Activated CD4-positive, alpha-beta T cell treated with anti-CD3 and anti-CD28 coated beads, Interleukin-2, Interleukin-4, amounts not matched to agents 100 ng/mL and 50 ng/mL, durations not matched to agents 16 hours and 8 hours (primary cell): ENCODE measurements at places on chromosomes 1 and 21.

DNA sequence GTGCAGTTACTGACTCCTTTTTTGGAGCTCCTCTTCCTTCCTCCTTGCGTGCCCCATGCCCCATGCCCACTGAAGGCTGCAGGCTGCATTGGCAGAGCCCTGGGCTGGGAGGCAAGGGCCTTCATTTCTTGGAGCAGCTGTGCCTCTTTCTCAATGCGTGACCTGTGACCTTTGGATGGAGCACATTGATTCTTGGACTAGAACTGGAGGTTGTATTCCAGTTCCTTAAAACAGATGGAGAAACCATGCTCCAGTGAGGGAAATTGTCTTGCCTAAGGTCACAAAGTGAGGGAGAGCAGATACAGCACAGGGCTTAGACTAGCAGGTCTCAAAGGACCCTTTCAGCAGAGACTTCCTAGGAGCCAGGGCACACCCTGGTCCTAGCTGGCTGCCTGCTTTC lies 9.0 kb downstream of the TMEM269 start:
- DNase-seq: no peak

GRCh38 chr21:29295066-29295650 lies 3.6 kb upstream of the BACH1 start:
- DNase-seq: no peak

DNA sequence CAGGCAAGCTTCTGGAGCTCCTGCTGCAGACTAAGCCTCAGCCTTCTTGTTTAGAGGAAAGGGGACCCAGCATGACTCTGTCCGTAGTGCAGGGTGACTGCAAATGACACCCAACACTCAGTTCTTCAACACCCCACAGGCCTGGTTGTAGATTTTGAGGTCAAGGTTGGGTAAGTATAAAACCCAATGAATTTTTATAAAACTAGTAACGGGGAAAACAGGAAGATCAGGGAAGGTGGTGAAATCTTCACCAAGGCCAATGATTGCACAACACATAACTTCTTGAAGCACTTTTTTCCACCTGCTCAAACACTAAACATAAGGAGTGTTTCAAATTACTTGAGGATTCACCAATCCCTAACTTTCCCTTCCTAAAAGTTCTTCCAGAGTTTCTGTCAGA lies 89.4 kb upstream of the JAK1 start:
- DNase-seq: no peak

DNA sequence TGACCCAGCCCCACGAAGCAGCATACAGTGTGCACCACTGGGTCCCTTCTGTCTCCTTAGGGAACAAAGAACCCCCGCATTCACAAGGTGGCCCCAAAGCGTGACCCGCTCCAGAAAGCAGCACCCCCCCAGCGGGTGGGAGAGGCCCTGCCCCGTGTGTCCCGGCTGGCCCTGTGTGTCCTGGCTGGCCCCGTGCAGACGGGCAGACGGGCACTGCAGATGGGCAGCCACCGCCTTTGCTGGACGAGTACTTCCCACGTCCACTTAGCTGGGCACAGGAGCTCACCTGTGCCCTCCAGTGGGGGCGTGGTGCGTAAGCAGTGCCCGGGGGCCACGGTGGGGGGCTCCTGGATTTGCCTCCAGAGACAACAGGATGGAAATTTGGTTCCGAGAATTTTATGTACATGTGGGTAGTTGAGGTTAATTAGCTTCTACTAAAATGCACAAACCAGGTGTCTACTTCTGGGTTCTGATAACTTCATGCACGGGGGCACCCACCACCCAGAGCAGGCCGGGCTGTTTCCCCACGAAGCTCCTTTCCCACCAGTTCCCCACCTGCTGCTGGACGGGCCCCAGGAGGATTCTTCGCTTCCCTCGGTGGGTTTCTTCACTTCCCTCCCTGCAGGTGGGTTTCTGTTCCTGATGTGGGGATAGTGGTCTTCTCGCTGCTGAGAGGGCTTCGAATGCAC lies 33.2 kb upstream of the SLC19A1 start:
- DNase-seq: no peak

DNA sequence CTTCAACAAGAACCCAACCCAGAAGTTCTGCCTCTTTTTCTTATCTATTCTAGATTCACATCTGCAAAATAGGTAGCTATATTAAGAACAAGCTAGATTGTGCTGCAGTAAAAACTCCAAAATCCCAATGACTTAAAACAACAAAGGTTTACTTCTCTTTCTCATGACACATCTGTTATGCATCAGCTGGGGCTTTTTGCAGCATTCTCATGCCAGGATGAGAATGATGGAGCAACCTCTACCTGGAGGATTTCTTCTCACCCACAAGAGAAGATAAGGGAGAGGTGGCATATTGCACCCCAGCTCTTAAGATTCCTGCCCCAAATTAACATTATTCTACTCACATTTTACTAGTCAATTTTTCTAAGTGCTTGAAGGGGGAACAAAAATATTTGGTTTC lies 152.3 kb upstream of the SPAG17 start:
- DNase-seq: no peak

GRCh38 chr1:19042675-19043578 lies 86.5 kb upstream of the IFFO2 start:
- DNase-seq: no peak
